GM10248 (cell line): ENCODE measurements at places on chromosomes 4 and X.
A peak's percentile ranks its signal among the peaks of the same experiment; 100 is the strongest.

DNA sequence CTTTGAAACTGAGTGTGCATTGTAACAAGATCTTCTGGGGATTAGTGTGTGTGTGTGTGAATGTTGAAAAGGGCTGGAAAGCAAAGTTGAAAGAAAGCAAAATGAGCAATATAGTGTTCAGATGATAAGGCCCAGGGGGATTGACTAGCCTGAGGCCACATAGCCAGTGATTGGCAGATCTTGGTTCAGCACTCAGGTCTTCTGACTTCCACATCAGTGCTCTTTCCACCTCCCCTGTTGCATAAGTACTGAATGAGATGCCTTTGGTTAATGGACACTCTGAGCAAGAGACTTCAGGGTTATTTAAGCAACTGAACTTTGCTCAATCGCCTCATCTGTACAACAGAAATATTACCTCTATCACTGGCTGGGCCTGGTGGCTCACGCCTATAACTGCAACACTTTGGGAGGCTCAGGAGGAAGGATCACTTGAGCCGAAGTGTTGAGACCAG, 120.4 kb downstream of the TMEM164 start:
- DNase-seq: no peak

- peak; percentile 46 for DNase-seq
Observed at GRCh38 chr4:184384056-184384809, 90.1 kb downstream of the IRF2 start.

GRCh38 chrX:47327902-47328301, 42.5 kb upstream of the ZNF157 start:
- DNase-seq: no peak

- DNase-seq: no peak
Observed at GRCh38 chrX:57674861-57675260, 5.2 kb downstream of the NLRP2B start.

DNA sequence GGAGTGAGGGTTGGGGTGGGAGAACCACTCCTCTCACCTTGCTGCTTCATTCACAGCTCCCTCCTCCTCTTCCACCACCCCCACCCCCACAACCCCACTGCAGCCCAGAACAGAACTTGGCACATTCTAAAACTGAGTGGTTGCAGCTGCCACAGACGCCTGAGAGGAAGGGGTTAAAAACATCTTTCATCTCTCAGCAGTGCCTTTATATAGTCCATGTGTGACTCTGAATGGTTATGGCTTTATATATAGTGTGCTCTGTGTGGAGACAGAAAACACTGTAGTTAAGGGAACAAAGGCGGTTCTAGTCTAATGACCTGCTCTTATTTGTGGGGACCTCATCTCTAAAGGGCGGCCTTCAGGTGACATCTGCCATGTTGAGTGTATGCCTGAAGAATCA, 144.8 kb downstream of the BCOR start:
- no peak for DNase-seq

- no peak for DNase-seq
Observed at GRCh38 chr4:8459867-8460445, 19.4 kb downstream of the TRMT44 start.

DNA sequence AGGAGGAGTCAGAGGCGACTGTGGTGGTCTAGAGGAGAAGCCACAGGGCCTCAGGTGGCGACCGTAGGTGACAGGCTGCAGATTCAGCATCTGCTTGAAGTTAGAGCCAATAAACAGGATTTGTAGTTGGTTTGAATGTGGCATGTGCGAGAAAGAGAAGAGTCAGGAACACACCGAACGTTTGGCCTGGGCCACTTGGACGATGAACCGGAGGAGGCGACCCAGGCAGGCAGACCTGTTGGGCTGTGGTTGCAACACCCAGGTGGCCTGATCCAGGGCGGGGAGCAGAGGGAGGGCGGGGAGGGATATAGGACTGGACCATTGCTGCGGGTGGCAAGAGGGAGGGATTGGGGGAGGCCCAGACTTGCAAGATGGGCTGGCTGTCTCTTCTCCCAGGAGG, 10.0 kb upstream of the PSAPL1 start:
- DNase-seq: no peak

GRCh38 chrX:72475952-72476668, 96.5 kb downstream of the HDAC8 start:
- DNase-seq: no peak
